ENCODE measurements at places on chromosomes 2 and 18.

GRCh38 chr2:230665263-230665691 is 47.4 kb upstream of the CAB39 start:
- no peak for DNase-seq

- no peak for DNase-seq
Observed at GRCh38 chr2:224562831-224563230, 22.3 kb downstream of the CUL3 start.

- DNase-seq = no peak
Observed at GRCh38 chr2:186599186-186599778, 9.4 kb downstream of the ITGAV start.

- DNase-seq = no peak
Observed at GRCh38 chr2:130354139-130354428, 1.8 kb upstream of the PTPN18 start.

- no peak for DNase-seq
Observed at GRCh38 chr18:55163550-55163949, 204.3 kb upstream of the CCDC68 start.

GRCh38 chr2:24334245-24334633 is 26.1 kb downstream of the ITSN2 start:
- no peak for DNase-seq

GRCh38 chr2:165898381-165898780 is 55.2 kb downstream of the TTC21B start:
- DNase-seq = no peak

DNA sequence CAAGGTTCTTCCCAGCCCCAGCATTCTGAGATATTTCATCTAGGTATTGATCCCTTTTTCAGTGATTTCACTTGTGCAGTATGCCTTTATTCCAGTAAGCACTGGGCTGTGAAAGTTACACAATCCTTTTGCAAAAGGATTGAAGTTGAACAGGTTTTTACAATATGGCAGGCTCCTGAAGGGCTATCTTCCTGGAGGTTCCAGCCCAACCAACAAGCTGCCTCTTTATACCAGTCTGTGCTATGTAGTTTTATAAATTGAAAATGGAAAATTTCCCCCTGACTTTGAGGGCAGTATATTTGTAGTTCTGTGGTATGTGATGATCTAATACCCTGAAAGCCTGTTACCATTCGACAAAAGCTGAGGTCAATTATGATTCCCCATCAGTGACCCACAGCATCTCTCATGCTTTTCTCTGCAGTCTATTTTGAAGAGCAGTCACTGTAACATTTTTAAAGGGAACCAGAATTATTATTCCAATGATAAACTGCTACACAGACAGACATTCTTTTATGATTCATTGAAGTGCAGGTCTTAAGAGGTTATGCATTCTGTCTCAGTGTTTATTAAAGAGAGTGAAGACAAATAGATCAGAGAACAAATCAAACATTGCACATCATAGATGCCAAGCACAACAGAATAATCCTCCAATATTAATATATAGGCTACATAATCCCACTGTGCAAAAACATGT is 35.2 kb upstream of the STPG4 start:
- no peak for DNase-seq

DNA sequence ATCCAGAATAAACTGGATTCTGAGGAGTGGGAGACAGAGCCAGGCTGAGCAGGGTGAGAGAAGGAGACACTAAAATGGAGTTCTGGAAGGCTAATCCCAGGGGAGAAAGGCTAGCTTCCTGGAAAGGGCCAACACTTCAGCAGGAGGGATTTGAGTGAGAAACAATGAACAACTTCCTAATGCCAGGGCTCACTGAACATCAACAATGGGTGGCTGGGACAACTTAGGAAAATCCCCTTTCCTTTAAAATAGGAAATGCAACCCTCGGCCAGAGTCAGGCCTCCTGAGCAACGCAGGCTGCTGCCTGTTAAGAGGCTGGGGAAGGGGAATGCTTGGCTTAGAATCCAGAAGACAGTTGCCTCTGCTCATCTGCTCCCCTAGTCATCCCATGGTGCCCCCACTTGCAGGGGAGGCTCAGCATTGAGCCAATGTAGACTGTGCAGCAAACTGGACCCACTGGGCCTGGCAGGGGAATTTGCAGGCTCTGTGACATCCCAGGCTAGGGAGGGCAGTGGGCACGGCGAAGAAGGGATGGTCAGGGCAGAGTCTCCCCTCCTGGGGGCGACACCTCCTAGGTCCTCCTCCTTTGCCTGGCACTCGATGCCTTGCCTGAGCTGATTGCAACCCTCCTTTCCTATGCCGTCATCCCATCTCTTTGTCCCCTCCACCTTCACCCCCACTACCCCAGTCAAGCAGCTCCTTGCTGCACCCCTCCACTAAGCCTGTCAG is 182.5 kb downstream of the TNS1 start:
- no peak for DNase-seq

GRCh38 chr2:58798676-58799208 is 557.6 kb upstream of the FANCL start:
- DNase-seq = no peak

DNA sequence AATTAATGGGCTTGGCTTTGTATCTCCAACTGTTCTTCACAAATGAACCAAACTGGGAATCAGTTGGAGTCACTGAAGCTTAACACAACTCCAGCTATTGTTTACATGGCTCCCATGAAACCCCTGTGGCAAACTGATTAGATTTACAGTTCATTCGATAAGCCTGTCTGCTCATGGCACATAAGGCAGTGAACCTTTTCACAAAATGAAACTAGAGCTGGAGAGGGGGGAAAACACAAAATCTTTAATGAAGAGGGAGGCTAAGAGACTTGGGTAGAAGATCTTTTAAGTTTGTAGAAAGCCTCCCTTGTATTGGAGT is 11.6 kb upstream of the ITGA6 start:
- no peak for DNase-seq

DNA sequence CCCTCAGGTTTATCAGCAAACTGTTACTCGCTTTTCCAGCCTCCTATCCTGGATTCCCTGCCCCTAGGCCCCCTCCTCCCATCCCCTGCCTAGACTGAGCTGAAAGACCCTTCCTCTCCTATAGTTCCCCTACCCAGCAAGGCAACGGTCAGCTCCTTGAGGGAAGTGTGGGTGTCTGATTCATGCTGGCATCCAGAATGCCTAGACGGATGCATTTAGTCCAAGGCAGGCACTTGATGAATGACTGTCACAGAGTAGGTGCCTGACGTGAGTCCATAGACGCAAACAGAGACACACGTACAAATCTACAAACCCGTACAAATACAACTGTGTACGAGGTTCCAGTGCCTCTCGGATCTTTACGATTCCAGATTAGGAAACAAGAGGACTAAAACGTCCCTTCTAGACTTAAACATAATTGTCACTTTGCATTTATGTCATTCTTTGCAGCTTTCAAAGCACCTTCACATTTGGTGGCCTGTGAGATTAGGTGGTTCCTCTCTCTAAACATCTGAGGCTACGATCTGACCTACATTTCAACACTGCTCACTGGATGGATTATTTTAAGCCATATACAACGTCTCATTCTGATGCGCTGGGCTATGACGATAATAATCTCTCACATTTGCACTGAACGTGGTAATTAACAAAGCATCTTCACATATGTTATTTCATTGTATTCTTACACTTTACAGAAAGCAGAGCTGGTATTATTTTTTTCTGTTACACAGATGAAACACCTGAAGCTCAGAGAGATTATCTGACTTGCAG is 36.7 kb downstream of the DNMT3A start:
- DNase-seq = no peak

GRCh38 chr18:6959110-6959509 is 158.5 kb downstream of the LAMA1 start:
- DNase-seq = no peak

DNA sequence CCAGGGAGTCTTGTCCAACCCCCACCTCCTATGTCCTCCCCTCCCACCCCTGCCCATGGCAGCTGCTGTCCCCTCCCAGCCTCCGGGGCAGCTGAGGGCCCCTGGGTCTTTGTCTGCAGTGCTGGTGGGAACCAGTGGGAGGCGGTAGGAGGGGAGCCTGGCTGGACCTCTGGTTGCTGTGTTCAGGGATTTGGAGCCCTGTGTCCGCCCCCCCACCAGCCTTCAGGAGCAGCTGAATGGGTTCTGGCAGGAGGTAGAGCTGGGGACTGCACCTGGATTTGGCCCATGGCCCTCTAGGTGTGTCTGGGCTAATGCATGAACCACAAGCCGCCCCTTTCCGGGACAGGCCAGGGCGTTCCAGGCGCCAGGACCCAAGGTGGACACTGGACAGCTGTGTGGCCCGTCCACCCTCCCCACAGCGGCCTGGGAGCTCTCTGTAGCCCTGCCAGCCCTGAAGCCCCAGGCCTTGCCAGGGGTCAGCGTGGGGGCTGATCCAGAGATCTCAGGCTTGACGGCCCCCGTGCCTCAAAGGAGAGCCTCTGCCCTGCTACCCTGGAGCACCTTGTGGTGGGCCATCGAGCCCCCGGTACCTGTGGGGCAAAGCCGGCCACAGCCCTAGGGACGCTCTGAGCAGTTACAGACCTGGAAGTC is 25.4 kb downstream of the GPC1 start:
- DNase-seq = peak; percentile 42

Data from HuH-7.5 (cell line).